ENCODE measurements at places on chromosomes 16 and 17.

DNA sequence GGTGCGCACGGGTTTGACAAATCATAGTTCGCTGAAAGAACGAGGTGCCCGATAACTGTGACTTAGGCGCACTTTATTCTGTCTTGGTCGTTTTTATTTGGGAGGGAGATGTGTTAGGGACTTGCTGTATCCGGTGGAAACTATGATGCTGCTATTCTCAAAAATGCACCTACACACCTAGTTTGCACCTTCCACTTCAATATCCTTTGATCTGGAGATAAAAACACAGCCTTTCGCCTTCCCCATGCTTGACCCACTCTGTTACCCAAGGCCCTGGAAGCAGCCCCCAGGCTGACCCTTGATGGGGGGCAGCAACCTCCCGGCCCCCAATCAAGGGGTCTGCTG lies 15.0 kb upstream of the FOXF1 start:
- DNase-seq = no peak

DNA sequence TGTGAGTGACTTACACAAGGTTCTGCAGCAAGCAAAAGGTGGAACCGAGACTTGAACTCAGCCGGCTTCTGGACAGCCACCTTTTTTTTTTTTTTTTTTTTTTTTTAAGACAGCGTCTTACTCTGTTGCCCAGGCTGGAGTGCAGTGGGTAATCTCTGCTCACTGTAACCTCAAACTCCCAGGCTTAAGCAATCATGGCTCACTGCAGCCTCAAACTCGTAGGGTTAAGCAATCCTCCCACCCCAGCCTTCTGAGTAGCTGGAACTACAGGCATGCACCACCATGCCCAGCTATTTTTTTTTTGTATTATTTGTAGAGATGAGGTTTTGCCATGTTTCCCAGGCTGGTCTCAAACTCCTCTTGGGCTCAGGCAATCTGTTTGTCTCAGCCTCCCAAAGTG lies 55.2 kb upstream of the GOT2 start:
- DNase-seq = no peak

GRCh38 chr17:27244491-27245223 lies 49.3 kb upstream of the WSB1 start:
- no peak for DNase-seq

DNA sequence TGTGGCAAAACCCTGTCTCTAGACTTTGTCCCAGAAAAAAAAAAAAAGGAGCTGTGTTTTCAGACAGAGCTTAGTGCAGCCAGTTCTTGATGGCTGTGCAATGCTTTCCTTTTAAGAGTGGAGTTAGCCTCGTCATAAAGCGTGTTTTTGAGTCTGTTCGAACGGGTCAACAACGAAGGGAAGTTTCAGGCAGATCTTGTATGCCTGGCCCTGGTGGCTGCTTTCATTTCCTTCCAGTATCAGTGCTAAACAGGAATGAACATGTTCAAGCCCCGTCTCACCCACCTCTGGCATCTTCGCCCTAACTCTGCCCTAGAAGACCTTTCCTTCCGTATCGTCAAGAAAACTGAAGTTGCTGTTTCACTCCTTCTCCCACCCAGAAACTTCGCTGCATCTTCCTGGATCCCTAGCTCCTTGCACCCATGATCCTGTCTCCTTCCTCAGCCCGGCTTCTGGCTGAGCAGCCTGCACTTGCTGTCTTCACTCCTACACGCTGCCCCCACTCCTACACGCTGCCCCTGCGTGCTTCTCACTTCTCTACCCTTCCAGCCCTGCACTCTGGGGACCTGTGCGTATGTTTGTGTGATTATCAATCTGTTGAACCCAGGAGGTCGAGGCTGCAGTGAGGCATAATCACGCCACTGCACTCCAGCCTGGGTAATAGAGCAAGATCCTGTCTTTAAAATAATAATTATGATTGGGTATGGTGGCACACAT lies 55.3 kb downstream of the USP10 start:
- DNase-seq = no peak

DNA sequence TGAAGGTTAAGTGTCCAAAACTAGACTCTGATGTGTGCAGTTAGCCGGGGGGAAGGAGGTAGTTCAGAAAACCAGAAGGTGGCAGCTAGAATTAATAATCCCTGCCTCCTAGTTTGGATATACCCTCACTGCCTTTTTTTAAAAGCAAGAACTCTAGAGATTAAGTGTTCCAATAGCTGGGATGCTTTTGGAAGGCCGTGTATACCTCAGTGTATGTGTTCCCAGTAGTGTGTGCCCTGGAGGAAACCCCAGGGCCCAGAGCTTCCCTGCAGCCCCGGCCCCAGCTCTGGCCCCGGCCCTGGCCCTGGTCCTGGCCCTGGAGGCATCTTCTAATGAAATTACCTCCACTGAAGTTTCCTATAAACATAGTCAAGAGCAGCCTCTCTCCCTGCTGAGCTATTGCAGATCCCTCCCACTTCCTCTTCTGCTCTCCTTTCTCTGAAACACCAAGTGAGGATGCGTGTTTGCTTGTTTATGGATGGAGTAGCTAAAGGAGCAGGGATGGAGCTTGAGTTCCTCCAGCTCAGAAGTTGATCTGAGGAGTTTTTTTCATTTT lies 130.7 kb downstream of the PRKCA start:
- no peak for DNase-seq

GRCh38 chr16:396199-396598 lies 800 bp upstream of the NME4 start:
- no peak for DNase-seq

GRCh38 chr16:17757808-17758207 lies 287.0 kb upstream of the XYLT1 start:
- no peak for DNase-seq

GRCh38 chr17:35423761-35424160 lies 8.5 kb downstream of the SLFN12 start:
- no peak for DNase-seq

GRCh38 chr17:33651686-33652085 lies 358.6 kb upstream of the ASIC2 start:
- no peak for DNase-seq

- DNase-seq = no peak
Measured at GRCh38 chr17:280216-280615, 72.4 kb downstream of the RPH3AL start.

DNA sequence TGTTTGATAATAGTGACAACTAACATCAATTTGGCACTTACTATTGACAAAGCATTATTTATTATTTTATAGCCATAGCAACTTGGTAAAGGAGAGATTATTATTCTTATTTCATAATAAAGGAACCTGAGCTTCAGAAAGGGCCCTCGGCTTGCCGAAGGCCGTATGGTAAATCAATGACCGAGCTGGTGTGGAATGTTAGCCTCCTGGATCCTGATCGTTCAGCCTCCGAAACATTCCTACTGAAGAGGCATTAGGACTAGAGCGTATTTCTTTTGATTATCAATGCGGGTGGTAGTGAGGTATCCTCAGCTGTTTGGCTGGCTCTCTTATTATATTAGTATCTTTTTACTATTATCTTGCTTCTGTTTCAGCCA lies 199.3 kb upstream of the TBX2 start:
- no peak for DNase-seq

DNA sequence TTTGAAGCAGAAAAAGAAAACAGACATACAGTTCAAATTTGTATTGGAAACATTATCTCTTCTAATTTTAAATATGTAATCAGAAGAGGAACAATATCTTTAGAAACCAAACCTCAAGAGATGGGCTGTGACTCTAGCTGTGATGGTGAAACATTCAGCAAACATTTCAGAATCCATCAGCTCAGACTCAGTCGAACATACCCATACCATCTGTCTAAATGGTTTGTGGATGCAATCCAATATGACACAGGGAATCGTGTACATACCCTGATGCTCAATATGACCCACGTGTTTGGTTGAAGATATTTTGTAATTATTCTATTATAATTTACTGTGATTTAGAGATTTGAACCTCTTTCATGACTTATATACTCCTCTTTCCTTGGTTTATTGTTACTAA lies 665.2 kb upstream of the CDH8 start:
- no peak for DNase-seq

DNA sequence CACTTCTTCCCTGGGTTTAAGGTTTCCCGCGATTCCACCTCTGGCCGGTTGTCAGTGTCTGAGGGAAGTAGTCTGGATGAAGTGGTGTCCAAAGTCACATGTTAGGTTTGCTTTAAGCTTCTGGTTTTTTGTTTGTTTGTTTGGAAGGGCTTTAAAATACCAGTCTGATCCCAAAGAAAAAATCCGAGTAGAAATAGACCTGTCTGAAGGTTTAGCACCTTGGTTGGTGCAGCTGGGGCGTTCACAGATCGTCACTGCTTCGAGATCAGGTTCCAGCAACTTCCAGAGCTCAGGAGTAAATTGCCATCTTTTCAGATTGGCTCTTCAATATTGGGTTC lies 567 bp downstream of the TMEM97 start:
- no peak for DNase-seq

DNA sequence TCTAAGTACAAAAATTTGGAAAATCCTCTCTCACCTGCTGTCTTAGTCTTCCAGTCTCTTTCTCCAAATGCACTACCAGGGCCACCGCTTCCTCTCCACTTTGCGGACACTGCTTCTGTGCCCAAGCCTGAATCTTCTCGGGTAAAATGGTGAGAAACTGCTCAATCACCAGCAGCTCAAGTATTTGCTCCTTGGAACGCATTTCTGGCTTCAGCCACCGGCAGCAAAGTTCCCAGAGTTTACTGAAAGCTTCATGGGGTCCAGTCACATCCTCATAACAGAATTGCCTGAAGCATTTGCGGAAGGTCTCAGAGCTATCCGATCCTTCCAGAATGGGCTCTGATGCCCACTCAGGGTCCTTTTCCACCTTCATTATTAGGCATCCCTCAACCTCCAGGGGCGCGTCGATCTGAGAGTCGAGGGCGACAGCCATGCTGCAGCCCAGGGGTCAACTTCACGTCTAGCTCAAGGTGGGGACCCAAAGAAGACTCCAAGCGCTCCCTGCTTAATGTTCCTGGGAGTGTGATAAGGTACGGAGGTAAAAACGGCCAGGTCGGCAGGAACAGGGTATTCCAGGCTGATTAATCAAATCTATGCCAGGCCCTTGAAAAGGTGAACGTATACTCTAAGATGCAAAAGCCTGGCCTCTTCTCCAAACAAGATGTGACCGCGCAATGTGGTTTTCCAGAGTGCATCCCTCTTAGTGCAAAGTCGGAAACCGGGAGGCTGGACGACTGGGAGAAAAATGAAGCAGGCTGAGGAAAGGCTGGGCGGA lies 763 bp downstream of the ZKSCAN2 start:
- DNase-seq = no peak

DNA sequence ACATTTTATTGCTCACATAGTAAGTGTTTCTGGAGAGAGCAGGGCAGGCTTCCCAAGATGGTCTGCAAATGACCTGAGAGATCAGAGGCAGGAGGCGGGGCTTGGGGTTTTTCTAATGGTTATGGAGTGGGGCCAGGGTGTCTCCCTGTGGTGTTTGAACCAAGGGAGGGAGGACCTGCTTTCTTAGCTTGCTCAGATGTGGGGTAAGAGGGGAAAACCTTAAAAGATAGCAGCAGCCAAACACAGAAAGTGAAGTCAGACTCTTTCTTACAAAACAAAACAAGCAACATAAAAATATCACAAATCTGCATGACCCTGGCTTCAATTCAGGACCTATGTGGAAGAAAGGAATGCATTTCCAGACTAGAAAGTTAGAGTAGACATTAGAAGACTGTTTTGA lies 22.9 kb upstream of the DNAJA2 start:
- no peak for DNase-seq

GRCh38 chr16:2686912-2687507 lies 4.7 kb downstream of the KCTD5 start:
- no peak for DNase-seq

GRCh38 chr17:76053246-76054111 lies 18.8 kb downstream of the SRP68 start:
- no peak for DNase-seq

DNA sequence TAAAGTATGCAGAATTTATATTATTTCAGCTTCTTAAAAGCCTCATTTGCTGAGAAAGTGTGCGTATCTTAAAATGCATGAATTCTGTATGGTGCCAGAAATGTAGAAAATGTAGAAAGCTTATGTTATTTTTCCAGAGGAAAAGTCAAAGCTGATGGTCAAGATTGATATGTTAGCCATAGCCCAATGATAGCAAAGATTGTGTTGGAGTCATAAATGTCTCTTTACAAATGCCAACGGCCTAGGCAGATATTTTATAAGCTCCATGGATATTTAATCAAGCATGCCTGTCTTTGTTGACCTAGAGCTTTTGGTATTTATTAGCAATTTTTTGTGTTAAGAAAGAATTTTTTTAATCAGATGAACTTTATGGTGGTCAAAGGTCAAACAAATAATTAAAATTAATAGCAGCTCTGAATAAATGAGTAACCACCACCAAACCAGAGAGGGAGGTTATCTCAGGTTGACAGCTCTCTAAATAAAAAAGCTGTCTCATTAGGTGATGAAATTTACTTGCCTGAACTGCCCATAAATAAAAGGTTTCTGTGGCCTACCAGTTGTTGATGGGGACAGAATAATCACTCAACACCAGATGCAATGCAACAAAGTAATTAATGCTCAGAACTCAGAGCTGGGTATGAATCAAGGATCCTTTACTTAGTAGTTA lies 28.5 kb downstream of the CLEC3A start:
- DNase-seq = no peak

DNA sequence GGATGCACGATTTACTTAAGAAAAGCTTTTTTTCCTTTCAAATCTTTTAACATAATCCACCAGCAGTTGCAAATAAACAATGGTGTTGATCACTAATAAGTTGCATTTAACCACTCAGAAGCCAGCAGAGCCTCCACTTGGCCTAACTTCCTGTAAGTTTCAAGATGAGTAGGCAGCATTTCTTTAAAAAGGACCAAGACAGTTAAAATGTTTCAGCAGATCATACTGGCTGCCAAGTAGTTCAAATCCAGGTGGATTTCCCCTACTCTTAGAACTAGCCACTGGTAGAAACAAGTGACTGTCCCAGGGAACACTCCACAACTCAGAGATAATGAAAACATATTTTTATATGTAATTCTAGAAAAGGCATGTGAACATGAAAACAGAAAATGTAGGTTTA lies 17.0 kb upstream of the RFFL start:
- no peak for DNase-seq

GRCh38 chr17:38705803-38706504 lies 881 bp downstream of the MLLT6 start:
- no peak for DNase-seq

- DNase-seq = no peak
Measured at GRCh38 chr17:69539274-69539673, 124.8 kb downstream of the MAP2K6 start.

All from activated CD8-positive, alpha-beta memory T cell treated with anti-CD3 and anti-CD28 coated beads for 4 hours (primary cell).